ENCODE measurements at places on chromosomes 13 and 19.

DNA sequence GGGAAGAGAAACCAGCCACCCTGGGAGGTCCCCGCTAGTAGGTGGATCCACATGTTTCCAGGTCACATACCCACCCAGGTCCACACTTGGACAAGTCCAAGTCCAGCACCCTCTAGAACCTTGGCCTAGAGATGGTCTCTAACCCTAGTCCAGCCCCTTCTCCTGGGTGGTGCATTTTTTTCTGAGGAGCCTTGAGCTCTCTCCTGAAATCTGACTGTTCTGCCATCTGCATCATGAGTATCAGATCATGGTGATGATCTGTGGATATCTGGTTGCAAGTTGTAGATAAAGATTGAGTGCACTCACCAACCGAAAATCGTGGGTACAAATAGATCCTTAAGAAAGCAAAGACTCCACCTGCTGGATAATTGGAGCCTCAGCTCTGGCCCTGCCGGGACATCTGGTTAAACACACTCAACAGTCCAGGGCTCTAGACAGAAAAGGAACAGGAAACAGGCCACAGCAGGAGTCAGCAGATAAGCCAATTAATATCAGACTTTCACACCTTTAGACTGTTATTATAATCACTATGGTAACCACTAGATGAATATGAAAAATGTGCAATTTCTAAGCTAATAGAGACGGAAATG is 41.1 kb downstream of the GPR12 start:
- DNase-seq = no peak

DNA sequence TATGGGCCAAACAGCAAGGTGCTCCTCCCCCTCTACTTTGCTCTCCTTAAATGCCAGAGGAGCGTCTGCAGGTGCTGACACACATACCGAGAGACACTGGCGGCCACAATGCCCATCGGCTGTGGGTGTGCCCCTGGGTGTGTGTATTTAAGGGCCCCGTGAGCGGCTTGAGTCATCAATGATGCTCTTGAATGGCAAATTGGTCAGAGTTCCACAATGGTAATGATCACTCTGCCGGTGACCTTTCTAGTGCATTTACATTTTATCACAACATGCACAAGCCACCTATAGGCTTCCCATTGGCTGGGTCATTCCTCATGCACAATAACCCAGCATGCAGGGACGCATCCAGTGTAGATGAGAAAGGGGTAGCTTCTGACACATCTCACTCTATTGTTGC is 124.8 kb downstream of the ZNF536 start:
- no peak for DNase-seq

DNA sequence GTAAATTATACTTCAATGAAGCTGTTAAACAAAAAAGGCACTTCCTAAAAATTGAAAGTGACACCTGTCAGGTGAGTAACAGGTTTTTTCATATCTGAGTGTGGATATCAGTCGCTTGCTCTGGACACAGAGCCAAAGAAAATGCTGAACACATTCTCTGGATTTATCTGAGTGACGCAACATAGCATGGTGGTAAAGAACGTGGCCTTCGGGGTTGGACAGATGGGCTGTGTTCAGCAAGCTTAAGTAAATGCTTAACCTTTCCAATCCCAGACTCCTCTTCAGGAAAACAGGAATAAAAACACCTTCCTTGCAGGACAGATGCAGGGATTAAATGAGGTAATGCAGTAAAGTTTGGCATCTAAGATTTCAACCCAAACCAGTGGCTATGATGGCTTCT is 132.0 kb downstream of the FOXO1 start:
- DNase-seq = no peak

DNA sequence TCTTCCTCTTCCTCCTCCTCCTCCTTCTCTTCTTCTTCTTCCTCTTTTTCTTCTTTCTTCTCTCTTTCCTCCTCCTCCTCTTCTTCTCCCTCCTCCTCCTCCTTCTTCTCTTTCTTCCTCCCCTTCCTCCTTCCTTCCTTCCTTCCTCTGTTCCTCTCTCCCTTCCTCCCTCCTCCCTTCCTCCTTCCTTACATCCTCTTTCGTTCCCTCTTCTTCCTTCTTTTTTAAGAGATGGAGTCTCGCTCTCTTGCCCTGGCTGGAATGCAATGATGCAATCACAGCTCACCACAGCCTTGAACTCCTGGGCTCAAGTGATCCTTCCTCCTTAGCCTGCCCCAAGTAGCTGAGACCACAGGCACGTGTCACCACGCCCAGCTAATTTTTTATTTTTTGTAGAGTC is 13.2 kb downstream of the EHD2 start:
- peak; percentile 38 for DNase-seq

- DNase-seq = no peak
These were observed 335.2 kb downstream of the SLITRK1 start for GRCh38 chr13:83547043-83547442.

- DNase-seq = no peak
These were observed 210.1 kb downstream of the GGACT start for GRCh38 chr13:100378533-100378932.

- peak; percentile 78 for DNase-seq
These were observed at the start of gene IRS2 for GRCh38 chr13:109786457-109787134. TSS of gene IRS2 (minus strand) at chr13:109786583. CDS start at chr13:109786053, 530 bp downstream.

DNA sequence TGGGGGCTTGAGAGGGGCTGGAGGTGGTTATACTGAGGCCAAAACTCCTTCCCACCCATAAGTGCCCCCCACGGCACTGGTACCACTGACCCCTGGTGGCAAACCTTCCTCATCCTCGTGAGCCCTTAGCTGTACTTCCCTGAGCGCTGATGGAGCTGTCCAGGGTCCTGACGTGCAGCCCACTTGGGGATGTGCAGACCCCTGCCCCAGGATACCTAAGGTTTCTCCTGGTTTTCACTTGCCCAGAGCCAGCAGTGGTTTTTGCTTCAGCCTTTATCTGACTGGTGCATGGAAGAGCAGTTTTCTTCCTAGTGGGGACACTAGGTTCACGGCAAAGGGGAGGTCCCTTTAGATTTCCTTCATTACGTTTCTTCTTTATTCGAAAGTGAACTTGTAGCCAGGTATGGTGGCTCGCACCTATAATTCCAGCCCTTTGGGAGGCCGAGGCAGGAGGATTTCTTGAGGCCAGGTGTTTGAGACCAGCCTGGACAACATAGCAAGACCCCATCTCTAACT is 28.7 kb upstream of the KCTD15 start:
- DNase-seq = peak; percentile 23

- DNase-seq = no peak
These were observed 19.8 kb downstream of the COL4A1 start for GRCh38 chr13:110286833-110287819.

DNA sequence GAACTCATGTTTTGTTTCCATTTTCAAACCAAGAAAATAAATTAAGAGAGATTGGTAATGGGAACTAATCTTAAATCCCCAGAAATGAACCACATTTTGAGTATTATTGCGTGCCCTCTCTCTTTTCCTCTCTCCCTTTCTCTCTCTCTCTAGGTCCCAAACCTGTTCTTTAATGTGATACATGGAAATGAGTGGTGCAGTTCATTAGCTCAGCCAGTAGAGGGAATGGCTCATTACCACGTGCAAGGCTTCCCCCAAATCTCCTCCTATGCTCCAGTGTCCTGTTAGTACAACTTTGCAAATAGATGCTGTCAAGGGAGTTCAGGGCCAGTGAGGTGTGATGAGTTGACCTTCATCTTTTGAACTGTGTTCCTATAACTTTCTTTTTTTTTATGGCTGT is 178.4 kb downstream of the FGF9 start:
- DNase-seq = peak; percentile 31

- DNase-seq = no peak
These were observed 4.7 kb upstream of the CEACAM5 start for GRCh38 chr19:41703602-41704293.

DNA sequence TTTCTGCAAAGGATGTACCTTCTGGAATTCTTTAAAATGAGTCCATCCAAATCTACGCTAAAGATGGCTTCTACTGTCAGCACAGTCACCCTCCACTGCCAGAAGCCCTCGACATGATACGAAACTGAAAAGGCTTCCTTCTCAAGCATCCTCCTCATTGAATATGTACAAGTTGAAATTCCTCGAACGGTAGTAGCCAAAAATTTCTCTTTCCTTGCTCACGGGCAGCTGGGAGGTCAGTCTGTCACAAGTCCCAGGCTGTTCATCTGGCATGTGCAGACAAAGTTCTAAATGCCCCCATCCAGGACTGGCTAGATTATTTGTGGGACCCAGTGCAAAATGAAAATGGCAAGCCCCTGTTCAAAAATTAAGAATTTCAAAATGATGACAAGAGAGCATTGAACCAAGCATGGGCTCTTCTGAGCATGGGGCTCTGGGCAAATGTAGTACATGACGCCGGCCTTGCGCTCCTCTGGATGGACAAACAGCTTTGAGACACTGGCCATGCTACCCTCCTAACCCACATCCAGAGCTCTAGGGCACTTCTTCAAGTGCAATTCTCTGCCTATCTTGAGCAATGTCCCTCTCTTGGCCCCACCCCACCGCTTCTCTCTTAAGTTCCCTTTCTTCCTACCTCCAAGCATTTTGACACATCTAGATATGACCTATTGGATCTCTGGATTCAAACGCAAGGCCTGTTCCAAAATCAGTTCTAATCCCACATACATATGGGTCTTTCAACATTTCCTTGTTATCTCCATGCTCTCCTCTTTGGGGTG is 78.9 kb upstream of the FLT1 start:
- no peak for DNase-seq

DNA sequence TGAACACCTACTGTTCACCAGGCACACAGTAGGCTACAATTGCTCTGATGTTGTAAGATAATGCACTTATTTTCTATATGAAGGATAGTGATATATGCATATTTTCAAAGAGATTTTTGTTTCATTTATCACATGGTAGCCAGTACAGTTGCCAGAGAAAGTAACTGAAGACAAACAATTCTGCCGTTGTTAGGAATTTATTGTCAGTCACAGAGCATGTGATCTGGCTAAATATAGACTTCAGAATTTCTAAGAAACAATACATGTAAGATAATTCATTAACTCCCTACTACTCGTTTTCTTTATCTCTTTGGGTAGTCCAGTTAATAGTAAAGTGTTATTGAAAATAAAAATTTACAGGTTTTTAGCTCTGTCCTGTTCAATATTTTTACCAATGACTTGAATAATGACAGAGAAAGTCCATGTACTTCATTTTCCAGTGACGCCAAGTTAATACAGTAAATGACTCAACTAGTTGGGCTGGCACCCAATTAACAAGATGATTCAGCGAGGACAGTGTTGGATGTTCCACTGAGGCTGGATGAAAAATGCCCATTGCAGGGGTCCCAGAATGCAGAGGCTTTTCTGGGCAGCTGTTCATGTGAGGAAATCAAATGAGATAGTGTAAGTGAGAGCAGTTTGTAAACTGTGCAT is 35.6 kb downstream of the GJA3 start:
- DNase-seq = peak; percentile 68

DNA sequence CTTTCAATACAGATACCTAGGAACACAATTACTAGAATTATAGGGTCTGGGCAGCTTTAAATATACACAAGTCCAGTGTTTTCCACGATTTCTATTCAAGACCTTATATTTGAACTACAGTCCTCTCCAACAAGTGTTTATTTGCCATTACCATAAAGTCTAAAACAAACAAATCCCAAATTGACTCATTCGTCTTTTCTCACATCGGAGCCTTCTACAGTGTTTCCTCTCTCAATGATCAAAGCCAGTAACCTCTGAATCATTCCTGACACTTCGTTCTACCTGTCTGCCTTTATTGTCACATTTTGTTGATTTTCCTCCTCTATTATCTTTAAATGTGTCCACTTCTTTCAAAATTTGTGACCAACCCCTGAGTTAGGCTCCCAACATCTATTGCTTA is 1356.5 kb upstream of the SLC10A2 start:
- DNase-seq = no peak

DNA sequence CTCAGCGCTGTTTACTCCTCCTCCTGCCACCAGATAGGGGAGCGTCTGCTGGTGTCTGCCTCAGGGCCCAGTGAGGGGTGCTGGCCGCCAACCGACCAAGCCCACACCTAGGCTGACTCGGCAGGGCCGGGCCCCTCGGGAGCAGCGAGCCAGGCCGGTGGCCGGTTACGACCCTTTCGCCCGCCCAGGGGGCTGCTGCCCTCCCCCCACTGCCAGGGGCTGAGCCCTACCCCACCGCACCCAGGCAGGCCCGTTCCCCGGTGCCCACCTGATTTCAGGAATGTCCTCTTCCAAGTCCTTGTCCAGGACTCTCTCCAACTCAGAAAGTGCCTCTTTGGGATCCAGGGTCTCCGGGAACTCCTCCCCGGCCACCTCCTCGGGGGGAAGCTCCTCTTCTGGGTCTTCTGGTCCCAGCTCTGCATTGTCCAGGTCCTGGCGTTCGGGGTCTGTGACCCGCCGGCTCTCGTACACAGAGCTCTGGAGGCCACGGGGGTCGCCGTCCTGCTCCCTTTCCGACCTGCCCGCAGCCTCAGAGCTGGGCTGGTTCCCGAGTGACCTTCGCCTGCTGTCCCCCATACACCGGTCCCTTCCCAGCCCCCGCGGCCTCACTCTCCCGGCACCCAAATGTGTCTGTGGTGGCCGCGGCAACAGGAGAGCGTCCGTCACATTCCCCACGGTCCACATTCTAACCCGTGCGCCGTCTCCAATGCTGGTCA is 31.0 kb upstream of the MIER2 start:
- no peak for DNase-seq
